G401 (cell line): ENCODE measurements at places on chromosomes 11 and 22.

DNA sequence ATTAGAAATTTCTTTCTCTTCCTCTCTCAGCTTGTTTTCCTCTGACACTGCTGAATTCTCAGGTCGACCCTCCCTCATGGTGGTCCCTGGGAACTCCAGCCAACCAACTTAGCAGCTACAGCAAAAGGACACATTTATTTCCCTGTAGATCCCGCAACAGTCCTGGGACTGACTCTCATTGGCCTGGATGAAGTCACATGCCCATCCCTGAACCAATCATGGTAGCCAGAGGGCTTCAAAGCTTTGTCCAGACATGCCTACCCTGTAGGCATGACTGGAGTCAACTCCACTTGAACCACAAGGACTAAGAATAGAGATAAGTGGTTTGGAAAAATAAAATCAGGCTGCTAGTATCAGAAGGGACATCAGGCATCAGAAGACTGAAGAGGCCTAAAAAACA is 84.6 kb upstream of the LRRC55 start:
- DNase-seq, result no peak

- no peak for DNase-seq
These were observed 157.7 kb downstream of the MAML2 start for GRCh38 chr11:96185220-96185768.

GRCh38 chr11:70317581-70318305 is 47.3 kb downstream of the PPFIA1 start:
- no peak for DNase-seq

- DNase-seq, result no peak
These were observed 269.4 kb downstream of the TTC28 start for GRCh38 chr22:28410050-28410816.

- DNase-seq, result no peak
These were observed 35.5 kb downstream of the BBOX1 start for GRCh38 chr11:27076121-27076589.

GRCh38 chr22:46052331-46052771 is 75.4 kb upstream of the WNT7B start:
- peak; percentile 33 for DNase-seq

DNA sequence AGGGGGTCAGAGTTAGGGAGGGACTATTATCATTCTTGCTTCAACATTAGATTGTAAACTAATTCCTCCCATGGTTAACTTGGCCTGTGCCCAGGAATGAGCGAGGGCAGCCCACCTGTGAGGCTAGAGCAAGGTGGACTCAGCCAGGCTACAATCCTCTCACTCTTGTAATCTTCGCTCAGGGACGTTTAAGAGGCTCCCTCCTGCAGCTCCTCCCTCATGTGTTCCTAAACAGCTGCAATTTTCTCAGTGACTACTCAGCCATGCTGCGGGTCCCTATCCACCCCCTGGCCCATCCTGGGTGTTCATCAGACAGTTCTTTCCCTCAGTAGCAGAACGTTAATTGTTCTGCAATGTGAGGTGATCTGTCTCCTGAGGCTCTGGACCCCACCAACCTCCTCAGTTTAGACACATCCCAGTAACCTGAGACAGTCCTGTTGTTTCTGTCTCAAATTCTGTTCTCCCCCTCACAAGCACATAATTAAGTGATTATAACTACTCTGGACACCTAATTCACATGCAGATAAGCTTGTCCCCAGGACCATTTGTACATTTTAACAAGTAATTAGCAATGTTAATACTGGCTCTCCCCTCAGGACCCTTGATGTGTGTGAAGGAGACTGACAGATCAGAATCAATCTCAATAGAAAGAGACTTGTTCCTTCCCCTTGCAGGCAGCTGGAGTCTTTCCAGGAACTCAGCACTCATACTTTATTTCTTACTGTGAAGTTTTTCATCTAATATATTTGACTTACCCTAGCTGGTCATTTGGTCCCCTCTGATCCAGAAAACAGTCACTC is 337.2 kb upstream of the B3GAT1 start:
- DNase-seq, result no peak

GRCh38 chr11:124454552-124454951 is 9.1 kb upstream of the OR8B8 start:
- DNase-seq, result no peak

- no peak for DNase-seq
These were observed 111.6 kb downstream of the USP35 start for GRCh38 chr11:78300108-78300839.

- DNase-seq, result no peak
These were observed 27.1 kb upstream of the OPCML start for GRCh38 chr11:133559382-133559781.

DNA sequence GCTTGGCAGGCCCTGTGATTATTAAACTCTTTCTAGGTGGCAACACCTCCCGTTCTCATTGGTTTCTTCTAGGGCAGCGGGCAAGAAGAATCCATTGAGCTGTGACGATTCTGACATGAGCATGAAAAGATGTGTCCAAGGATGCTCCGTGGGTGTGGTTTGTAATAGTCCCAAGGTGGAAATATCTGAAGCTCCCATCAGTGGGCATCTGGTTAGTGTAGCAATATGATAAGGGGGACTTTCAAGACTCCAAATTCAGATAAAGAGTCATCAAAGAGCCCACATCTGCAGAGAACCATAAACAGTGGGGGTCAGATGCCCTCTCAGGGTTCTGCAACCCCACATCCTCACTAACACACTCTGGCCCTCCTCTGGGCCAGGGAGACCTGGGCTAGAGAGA is 42.6 kb downstream of the TST start:
- DNase-seq, result no peak

- DNase-seq, result peak; percentile 31
These were observed 13.5 kb downstream of the ACO2 start for GRCh38 chr22:41482319-41482935.

GRCh38 chr11:34928268-34928959 is 12.0 kb downstream of the PDHX start:
- no peak for DNase-seq

GRCh38 chr11:33828604-33829429 is 54.5 kb upstream of the FBXO3 start:
- DNase-seq, result no peak

- DNase-seq, result no peak
These were observed 81.2 kb upstream of the LDLRAD3 start for GRCh38 chr11:35862666-35863065.

- DNase-seq, result no peak
These were observed 84.8 kb downstream of the SNX19 start for GRCh38 chr11:130831506-130831905.

- no peak for DNase-seq
These were observed 675.0 kb upstream of the KIRREL3 start for GRCh38 chr11:127675581-127675980.

- DNase-seq, result peak; percentile 21
These were observed 743.6 kb downstream of the ETS1 start for GRCh38 chr11:127843483-127844396.

GRCh38 chr22:46634011-46634699 is 14.0 kb downstream of the GRAMD4 start:
- DNase-seq, result no peak

- no peak for DNase-seq
These were observed 689 bp downstream of the VSIG2 start for GRCh38 chr11:124751391-124751740.

GRCh38 chr11:97140885-97141494 is 751.2 kb downstream of the JRKL start:
- no peak for DNase-seq

GRCh38 chr11:110513846-110514437 is 84.2 kb downstream of the FDX1 start:
- no peak for DNase-seq

DNA sequence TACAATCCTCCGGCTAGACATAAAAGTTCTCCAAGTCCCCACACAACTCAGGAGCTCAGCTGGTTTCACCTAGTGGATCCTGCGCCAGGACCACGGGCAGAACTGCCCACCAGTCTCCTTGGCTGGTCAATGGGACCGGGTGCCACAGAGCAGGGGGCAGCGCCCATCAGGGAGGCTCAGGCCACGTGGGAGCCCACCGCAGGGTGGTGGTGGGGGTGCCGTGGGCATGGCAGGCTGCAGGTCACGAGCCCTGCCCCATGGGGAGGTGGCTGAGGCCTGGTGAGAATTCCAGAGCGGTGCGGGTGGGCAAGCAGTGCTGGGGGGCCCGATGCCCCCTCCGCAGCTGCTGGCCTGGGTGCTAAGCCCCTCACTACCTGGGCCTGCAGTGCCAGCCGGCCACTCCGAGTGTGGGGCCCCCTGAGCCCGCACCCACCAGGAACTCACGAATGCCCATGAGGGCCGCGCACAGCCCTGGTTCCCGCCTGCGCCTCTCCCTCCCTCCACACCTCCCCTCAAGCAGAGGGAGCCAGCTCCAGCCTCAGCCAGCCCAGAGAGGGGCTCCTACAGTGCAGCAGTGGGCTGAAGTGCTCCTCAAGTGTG is 1091.9 kb upstream of the TENM4 start:
- DNase-seq, result no peak

- no peak for DNase-seq
These were observed 76.5 kb downstream of the RAB30 start for GRCh38 chr11:82995235-82995634.

- no peak for DNase-seq
These were observed 166.4 kb downstream of the KIRREL3 start for GRCh38 chr11:126834149-126834548.

DNA sequence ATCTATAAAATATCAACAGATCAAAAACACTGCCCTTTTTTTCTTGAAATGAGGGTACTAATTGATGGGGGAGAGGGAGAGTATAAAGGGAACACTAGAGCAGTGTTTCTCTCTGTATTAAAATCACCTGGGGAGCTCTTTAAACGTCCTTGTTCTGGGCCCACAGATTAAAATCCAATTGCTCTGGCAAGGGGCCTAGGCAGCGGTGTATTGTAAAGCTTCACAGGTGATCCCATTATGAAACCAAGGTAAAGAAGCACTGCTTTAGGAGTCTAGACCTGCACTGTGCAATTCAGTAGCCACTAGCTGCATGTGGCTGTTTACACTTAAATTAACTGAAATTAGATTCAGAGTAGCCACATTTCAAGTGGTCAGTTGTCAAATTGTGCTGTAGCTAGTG is 3.0 kb downstream of the AQP11 start:
- no peak for DNase-seq

DNA sequence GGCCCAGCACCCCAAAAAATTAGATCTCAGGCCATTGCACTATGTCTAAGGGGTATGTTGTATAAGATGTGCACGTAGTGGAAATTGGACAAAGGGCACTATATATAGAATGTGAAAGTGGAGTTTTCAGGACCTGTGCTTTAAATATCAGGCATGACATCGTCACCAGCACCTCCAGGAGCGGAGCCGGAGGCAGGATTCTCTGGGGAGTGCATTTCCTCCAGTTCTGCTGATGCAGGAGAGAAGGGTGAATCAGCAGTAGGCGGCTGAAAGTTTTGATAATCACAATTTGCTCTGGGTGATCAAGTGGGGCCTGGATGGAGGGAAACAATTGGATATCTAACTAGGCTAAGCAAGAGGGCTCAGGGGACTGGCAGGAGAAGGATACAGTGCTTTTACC is 69.1 kb upstream of the NTM start:
- DNase-seq, result no peak

GRCh38 chr11:72441752-72442207 is 7.4 kb upstream of the CLPB start:
- DNase-seq, result no peak

GRCh38 chr11:75429902-75430713 is 2.9 kb downstream of the KLHL35 start:
- DNase-seq, result no peak

DNA sequence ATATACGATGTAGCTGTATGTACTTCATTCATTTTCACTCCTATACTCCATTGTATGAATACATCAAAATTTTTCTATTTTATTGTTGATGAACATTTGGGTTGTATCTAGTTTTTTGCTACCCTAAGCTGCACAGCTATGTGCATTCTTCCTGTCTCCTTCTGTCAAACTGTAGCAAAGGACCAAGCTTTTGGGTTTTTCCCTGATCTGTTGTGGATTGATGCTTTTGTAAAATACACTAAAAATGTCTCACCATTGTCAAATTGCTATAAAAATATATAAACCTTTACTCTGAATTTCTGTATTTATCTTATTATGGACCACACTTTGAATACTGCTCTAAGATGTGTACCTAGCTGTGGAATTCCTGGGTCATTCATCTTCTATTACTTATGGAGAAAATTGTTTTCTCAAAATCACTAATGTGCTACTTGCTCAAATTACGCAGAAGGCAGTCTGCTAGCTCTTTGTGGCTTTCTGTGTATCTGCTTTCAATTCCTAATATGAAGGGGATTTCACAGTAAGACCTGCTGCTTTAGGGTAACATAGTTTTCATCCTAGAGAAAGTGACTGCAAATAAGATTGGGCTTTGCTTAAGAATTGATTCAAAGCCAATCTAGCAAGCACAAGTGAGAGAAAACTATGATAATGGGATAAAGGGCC is 123.4 kb downstream of the CYP2R1 start:
- peak; percentile 37 for DNase-seq

DNA sequence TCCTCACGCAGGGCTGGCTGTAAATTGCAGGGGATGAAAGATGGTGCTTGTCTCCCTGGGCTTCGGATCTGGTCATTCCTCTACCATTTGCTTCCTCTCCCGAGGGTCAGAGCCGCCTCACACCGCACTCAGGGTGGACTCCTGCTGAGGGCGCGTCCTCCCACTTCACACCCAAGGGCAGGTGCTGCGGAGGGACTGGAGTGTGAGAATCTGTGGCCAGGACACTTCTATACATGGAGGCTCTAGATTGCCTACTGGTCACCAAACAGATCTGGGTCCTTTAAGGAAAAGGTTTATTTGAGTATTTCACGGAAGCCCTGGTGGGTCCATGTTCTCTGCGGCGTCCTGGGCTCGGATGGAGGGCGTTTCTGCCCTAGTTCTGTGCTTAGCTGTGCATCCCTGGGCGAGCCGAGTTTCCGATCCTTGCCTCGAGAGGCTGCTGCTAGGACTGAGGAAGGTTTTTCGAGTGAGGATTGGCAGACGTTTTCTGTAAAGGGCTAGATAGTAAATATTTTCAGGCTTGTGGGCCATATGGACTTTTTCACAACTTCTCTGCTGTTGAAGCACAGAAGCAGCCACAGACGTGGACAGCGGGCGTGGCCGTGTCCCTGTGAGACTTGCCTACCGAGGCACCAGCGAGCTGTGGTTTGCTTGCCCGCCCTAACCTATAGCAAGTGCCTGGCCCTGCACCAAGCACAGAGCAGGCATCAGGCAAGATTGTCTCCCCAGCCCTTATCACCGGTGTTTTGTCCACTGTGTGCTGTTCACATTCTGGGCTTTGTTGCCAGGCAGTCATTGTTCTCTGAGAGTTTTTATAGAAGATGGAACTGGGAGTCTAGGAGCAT is 279.0 kb downstream of the TBC1D22A start:
- no peak for DNase-seq

DNA sequence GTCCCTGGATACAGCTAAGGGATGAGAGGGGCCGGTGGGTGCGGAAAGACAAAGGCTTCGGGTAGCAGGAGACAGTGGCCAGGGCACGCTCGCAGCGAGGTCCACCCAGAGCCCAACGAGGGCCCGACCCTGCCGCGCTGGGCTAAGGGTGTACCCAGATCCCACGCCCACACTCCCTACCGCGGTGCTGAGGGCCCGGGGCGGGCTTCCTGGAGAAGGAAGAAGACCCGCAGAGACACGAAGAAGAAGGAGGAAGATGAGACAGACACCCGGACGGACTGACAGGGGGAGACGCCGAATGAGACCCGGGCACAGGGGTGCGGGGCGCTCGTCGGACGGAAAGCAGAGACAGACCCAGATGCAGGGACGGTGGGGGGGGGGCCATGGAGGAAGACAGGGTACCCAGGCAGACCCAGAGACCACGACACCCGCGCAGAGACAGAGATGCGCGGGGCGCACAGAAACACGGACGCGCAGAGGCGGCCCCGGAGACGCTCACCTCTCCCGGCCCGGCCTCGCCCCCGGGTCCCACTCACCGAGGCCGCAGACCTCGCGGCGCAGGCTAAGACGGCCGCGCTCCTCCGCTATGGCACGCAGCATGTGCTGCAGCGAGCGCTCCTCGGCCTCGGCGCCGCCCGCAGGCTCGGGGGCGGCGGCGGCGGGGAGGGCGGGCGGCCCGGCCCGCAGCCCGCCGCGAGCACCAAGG is 437 bp downstream of the KIAA0930 start:
- no peak for DNase-seq
